ENCODE measurements at places on chromosomes 13 and 19. TPM values are rescaled to one million over a fixed set of nuclear protein-coding genes. Genes with fewer than 3 reads are reported as not detected.

GRCh38 chr19:45476304-45476703 lies 8.5 kb downstream of the FOSB start:
- peaks cover 43% of the 10 kb centered on the region for H3K27me3 ChIP-seq
- DNase-seq = no peak
- H3K4me3 ChIP-seq = no peak overlapping the region
- peaks cover 1% of the 10 kb centered on the region for H3K36me3 ChIP-seq

DNA sequence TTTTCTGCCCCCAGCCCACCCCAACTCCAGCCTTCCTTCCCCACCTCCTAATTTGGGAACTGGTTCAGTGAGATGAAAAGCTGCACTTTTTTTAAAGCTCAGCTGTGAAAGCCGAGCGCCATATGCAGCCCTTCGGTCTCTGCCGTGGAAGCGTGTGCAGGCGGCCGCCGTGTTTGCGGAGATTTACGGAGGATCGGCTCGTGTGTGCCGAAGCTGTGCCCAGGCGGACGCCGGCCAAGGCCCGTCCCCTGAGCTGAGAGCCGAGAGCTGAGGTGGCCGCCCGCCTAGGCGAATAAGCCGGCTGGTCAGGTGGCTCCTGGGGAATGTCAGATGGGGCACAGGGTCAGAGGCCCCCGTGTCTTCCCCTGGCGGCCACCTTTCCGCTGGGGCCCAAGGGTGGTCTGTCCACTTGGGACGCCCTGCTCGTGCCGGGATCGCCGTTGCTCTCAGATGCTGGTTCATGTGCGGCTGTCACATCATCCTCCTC lies 78.7 kb downstream of the ZNF536 start:
- H3K4me3 ChIP-seq = no peak overlapping the region
- H3K4me1 ChIP-seq = no peaks in the 10 kb centered on the region
- H3K27me3 ChIP-seq = no peaks in the 10 kb centered on the region
- no peak overlapping the region for H3K27ac ChIP-seq

DNA sequence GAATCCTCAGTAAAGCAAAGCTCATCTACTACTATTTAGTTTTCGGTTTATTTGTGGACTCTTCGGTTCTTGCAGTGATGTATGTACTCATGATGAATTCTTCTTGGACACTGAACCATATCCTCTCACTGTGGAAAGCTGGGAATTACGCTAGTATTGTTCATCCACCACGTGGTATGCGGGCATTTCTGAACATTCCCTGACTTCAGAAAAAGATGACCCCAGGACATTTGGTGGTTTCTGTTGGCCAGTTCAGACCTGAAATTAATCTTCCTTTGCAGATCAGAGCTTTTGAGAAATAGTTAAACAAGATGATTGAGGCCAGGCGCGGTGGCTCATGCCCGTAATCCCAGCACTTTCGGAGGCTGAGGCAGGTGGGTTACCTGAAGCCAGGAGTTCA lies 25.3 kb upstream of the FBN3 start:
- H3K4me1 ChIP-seq = no peaks in the 10 kb centered on the region
- H3K27me3 ChIP-seq = no peaks in the 10 kb centered on the region
- no peak overlapping the region for H3K27ac ChIP-seq
- no peaks in the 10 kb centered on the region for H3K36me3 ChIP-seq
- no peak for DNase-seq

DNA sequence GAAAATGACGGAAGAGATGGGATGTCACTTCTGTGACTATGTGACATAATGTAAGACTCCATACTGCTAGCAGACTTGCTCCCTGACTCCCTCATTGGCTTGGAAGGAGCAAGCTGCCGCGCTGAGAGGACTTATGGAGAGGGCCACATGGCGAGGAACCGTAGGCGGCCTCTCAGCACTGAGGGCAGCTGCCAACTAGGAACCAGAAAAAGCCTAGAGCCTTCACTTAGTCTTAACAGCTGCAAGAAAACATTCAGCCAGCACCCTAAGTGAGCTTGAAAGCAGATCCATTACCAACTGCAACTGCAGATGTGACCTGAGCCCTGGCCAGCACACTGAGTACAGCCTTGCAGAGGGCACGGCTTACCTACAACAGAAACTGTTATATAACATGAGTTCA lies 33.9 kb downstream of the USP12 start:
- H3K36me3 ChIP-seq = peaks cover 4% of the 10 kb centered on the region
- H3K4me3 ChIP-seq = no peak overlapping the region
- H3K4me1 ChIP-seq = peaks cover 67% of the 10 kb centered on the region
- no peak for DNase-seq

- H3K36me3 ChIP-seq = no peaks in the 10 kb centered on the region
- no peak overlapping the region for H3K4me3 ChIP-seq
- peaks cover 16% of the 10 kb centered on the region for H3K4me1 ChIP-seq
- H3K27ac ChIP-seq = no peak overlapping the region
- DNase-seq = no peak
Measured at GRCh38 chr19:48817585-48818124, 6.8 kb upstream of the BCAT2 start.

LILRA6 gene
- total RNA-seq = not detected

ANKRD24 gene
- 4.1 TPM for total RNA-seq

DNA sequence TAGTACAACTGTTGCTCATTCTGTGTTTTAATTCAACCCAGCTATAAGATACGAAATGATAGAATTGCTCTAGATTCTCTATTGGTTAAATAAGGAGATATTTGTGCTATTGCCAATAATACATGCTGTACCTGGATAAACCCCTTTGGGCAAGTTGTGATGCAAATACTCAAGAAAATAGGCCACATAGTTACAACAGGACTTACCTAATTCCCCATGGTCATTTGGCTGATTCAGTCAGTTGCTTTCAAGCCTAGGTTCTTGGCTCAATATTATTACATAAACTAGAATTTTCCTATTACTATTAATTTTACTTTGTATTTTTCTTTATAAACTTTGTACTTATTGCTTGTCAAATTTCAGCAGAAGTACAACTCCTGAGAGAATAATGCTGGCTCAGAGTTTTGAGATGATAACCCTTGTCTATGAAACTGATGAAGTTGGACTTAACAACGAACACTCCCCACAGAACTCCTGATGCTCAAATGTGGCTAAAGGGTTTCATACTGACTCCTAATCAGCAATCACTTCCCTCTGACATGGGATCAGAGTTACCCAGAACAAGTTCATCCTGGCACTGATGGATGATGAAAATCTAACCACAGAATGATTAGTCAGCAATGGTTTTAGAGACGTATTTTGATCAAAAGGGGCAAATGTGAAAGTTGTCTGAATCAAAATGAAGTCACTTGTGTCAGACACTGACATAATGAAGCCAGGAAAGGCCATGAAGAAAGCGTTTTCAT lies 221.1 kb downstream of the ITGBL1 start:
- no peaks in the 10 kb centered on the region for H3K27me3 ChIP-seq
- H3K36me3 ChIP-seq = no peaks in the 10 kb centered on the region
- DNase-seq = no peak
- H3K27ac ChIP-seq = no peak overlapping the region
- H3K4me1 ChIP-seq = no peaks in the 10 kb centered on the region

DNA sequence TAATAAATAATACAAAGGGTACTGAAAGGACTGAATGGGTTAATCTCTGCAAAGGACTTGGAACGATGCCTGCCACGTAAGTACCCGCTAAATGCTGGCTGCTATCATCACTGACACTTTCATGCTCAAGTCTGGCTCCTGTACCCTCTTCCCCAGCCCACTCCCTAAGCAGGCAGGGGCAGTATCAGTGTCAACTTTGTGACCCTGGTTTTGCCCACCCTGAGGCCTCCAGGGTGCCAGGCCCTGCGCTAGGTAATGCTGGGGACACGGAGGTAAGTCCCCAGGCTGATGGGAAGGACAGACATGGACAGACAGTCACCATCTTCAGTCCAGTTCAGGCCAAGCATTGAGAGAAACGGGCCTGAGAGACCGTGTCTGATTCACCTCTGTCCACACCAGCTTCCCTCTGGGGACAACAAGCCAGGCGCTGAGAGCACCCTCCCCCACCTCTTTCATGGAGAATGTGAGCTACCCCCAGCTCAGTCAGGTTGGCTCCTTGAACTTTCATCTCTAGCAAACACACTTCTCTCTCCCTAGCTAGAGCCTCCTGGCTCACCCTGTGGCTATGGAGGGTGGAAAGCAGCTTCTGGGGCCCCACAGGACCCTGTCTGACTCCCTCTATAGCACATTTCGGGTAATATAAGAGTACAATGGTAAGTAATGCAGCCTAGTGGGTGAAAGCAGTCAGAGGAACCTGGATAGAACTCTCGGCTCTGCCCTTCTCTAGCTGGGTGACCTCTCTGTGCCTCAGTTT lies 800 bp downstream of the ETFB start:
- H3K27me3 ChIP-seq = no peaks in the 10 kb centered on the region
- peak overlapping the region; percentile 98 for H3K27ac ChIP-seq
- DNase-seq = no peak
- peak overlapping the region; percentile 99 for H3K4me3 ChIP-seq

DNA sequence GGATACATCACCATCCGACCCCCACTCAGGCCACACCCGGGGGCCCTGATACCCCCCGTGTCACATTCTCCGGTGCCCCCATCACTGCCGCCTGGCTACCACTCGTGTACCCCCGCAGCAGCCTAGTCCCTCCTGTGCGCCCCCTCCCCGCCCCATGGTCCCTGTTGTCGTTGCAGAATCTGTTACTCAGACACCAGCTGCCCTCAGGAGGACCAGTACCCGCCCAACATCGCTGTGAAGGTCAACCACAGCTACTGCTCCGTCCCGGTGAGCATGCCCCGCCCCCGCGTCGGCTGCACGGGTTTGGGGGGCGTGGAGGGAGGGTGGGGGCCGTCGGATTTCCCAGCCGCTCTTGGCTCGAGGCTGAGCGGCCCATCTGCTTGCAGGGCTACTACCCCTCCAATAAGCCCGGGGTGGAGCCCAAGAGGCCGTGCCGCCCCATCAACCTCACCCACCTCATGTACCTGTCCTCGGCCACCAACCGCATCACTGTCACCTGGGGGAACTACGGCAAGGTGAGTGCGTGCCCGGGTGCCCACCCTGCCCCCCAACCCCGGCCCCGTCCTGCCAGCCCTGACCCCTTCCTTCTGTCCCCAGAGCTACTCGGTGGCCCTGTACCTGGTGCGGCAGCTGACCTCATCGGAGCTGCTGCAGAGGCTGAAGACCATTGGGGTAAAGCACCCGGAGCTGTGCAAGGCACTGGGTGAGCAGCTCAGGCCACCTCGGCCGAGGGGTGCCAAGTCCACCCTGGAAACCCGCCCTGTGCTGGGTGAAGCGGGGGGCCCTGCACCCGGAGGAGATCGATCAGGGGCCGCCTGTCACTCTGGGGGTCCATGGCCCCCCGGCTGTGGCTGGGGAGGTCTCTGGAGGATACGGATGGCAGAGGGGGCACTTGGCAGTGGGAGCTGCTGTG lies 21.1 kb downstream of the PIAS4 start:
- H3K4me1 ChIP-seq = no peaks in the 10 kb centered on the region
- no peak overlapping the region for H3K27ac ChIP-seq
- no peaks in the 10 kb centered on the region for H3K27me3 ChIP-seq
- peaks cover 4% of the 10 kb centered on the region for H3K36me3 ChIP-seq

GRCh38 chr19:54630782-54631181 lies 498 bp downstream of the LILRB1 start:
- no peak overlapping the region for H3K4me3 ChIP-seq
- H3K36me3 ChIP-seq = no peaks in the 10 kb centered on the region
- no peak for DNase-seq
- H3K27me3 ChIP-seq = peaks cover 23% of the 10 kb centered on the region

DNA sequence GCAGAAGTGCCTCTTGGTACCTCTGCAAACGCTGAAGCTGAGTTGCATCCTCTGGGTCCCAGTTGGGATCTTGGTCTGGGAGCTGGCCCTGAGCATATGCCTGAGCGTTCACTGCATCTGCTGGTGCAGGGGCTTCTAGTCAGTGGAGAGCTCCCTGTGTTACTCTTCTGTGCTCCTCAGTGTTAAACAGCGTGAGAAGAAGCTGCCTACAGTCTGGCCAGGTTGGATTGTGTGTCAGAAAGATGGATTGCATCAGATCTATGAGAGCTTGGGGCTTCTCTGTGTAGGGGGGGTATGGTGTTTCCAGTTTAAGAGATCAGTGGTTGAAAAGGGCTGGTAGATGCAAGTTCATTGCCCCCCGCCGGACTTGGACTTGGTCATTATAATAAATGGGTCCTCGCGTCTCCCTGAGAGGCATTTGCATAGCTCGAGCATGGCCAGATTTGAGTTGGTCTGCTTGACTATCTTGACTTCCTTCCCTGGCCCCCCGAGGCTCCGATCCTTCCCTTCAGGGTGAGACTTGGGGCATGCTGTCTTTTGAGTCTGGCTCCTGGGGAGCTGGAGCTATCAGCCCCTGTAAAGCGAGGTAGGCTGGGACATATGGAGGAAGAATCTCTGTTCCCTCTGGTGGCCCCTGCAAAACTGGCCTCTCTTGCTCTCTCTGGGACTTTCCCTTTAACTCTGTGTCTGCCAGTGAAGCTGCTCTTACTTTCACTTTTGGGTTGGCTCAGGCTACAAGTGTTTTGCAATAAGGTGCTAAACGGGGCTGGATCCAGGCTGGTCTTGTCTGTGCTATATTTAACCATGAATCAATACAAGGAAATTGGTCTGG lies 52.9 kb downstream of the OR10H4 start:
- H3K27me3 ChIP-seq = no peaks in the 10 kb centered on the region
- H3K4me1 ChIP-seq = peaks cover 31% of the 10 kb centered on the region
- peak; percentile 45 for DNase-seq
- no peaks in the 10 kb centered on the region for H3K36me3 ChIP-seq
- peak overlapping the region; percentile 69 for H3K27ac ChIP-seq

GRCh38 chr19:48454150-48454730 lies 1.1 kb upstream of the KCNJ14 start:
- no peak overlapping the region for H3K4me3 ChIP-seq
- H3K4me1 ChIP-seq = no peaks in the 10 kb centered on the region
- peaks cover 18% of the 10 kb centered on the region for H3K36me3 ChIP-seq
- DNase-seq = no peak
- no peak overlapping the region for H3K27ac ChIP-seq

GRCh38 chr13:27830010-27830409 lies 37.7 kb downstream of the GSX1 start:
- H3K36me3 ChIP-seq = no peaks in the 10 kb centered on the region
- DNase-seq = peak; percentile 77
- peaks cover 82% of the 10 kb centered on the region for H3K27me3 ChIP-seq
- H3K27ac ChIP-seq = no peak overlapping the region
- peak overlapping the region; percentile 50 for H3K4me3 ChIP-seq
- peaks cover 11% of the 10 kb centered on the region for H3K4me1 ChIP-seq

ATP8A2 gene
- total RNA-seq = 0.74 TPM

Measured in activated T-cell treated with anti-CD3 and anti-CD28 coated beads, Interleukin-2, amount 50 U/mL, for 72 hours (primary cell).